Activated CD4-positive, alpha-beta memory T cell treated with anti-CD3 and anti-CD28 coated beads, Interleukin-2, amount 10 ng/mL, durations not matched to agents 7 days and 5 days (primary cell): ENCODE measurements at places on chromosomes 7 and 10. TPM values are rescaled to one million over a fixed set of nuclear protein-coding genes. Genes with fewer than 3 reads are reported as not detected.

The NPY4R gene
- total RNA-seq: not detected

The EPHB6 gene
- total RNA-seq: 7.0 TPM

The NODAL gene
- not detected for total RNA-seq

GRCh38 chr10:21572578-21572977 is 38.5 kb downstream of the MLLT10 start:
- no peak for DNase-seq
- no peak overlapping the region for H3K4me3 ChIP-seq
- H3K27ac ChIP-seq: no peak overlapping the region
- H3K36me3 ChIP-seq: peaks cover 51% of the 10 kb centered on the region

DNA sequence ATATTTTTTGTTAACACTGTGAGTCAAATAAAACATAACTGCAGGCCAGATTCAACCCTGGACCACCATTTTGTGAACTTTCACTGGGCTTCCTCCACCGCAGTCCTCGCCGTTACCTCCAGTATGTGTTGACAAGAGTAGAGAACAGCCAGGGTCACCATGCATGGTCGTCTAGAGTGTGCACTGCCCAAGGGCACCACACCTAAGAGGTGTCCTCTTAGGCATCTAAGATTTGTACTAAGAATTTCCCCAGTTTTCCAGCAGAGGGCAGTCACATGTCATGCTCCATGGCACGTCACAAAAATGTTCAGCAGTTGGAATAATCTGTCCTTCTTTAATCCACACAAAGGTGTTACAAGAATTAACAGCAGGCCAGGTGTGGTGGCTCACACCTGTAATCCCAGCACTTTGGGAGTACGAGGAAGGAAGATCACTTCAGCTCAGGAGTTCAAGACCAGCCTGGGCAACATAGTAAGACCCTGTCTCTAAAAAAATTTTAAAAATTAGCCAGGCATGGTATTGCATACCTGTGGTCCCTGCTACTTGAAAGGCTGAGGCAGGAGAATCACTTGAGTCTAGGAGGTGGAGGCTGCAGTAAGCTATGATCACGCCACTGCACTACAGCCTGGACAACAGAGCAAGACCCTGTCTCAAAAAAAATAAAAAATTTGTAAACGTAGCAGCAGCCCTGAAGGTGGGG is 71.2 kb upstream of the FOXK1 start:
- no peak overlapping the region for H3K4me3 ChIP-seq
- H3K4me1 ChIP-seq: peaks cover 11% of the 10 kb centered on the region
- no peak overlapping the region for H3K27ac ChIP-seq
- H3K36me3 ChIP-seq: no peaks in the 10 kb centered on the region
- no peaks in the 10 kb centered on the region for H3K27me3 ChIP-seq

The PRRT4 gene
- total RNA-seq: not detected

DNA sequence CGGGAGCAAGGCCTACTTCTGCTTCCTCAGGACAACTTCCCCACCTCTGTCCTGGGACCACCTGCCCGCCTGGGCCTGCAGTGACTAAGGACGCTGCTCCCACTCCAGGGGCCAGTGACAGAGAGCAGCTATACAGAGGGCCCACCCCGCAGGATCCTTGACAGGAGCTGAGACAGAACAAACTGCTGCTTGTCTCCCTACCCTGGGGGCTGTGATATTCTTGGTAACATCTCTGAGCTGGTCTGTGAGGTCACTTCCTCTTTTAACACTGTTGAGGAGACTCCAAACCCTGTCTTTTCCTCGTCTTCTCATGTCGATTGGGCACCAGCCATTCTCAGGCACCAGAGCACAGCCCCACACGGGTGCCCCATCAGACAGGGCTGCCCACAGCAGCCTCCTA is 6.9 kb upstream of the MRPS24 start:
- no peak for DNase-seq
- no peaks in the 10 kb centered on the region for H3K27me3 ChIP-seq
- H3K4me3 ChIP-seq: no peak overlapping the region
- peaks cover 56% of the 10 kb centered on the region for H3K36me3 ChIP-seq
- no peak overlapping the region for H3K27ac ChIP-seq

The GIMAP8 gene
- total RNA-seq: 25.1 TPM

DNA sequence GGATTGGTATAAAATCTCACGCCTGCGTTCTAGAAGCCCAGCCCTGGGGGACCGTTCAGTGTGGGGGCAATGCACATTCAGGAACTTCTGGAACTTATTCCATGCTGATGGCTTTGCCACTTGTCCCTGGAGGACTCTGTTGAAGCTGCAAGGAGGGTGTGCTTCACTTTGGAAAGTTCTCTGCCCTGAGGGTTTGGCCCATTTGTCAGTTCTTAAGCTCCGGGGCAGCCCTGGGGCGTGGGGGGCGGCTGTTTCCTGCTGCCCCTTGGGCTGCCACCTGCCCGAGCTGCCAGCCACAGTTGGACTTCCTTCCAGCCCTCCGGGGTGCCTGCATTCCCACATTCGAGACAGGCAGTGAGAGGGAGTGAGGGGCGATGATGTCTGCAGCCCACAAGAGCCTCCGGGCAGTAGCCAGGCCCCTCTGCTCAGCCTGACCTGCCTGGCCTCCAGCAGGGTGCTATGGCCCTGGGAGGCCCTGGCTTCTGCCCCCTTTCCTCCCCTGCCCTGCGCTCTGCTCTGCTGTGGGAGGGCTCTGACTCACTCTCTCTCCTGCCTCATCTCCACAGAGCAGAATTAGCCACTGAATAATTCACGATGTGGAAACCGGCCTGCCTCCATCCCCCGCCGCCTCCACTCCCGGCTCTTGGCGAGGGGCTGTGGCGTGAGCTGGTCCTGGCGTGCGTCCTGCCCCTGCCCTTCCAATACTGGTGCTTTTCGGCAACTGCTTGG is 1.9 kb downstream of the TTYH3 start:
- peak; percentile 25 for DNase-seq
- H3K4me3 ChIP-seq: peak overlapping the region; percentile 64
- peaks cover 20% of the 10 kb centered on the region for H3K4me1 ChIP-seq
- H3K27ac ChIP-seq: no peak overlapping the region
- H3K27me3 ChIP-seq: no peaks in the 10 kb centered on the region
